ENCODE measurements at places on chromosomes 11 and 22.
A peak's percentile ranks its signal among the peaks of the same experiment; 100 is the strongest.

GRCh38 chr11:128552783-128553661 lies 34.3 kb downstream of the ETS1 start:
- no peak for DNase-seq

DNA sequence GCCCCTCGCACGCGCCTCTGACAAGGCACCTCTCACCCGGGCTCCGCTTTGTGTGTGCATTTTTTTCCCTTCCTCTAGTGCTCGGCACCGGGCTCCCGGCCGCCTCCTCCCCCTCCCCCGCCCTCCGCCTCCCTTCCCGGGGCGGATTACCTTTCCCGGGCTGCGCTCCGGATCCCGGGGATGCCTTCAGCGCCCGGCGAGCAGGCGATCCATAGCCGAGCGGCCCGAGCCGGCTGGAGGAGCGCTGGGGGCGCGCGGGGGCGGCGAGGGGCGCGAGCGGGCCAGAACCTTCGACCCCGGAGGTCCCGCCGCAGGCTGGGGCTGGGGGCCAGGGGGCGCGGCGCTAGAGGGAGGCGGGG lies 282 bp downstream of the MPPED2 start:
- no peak for DNase-seq

GRCh38 chr11:15711311-15711710 lies 596.6 kb downstream of the INSC start:
- no peak for DNase-seq

DNA sequence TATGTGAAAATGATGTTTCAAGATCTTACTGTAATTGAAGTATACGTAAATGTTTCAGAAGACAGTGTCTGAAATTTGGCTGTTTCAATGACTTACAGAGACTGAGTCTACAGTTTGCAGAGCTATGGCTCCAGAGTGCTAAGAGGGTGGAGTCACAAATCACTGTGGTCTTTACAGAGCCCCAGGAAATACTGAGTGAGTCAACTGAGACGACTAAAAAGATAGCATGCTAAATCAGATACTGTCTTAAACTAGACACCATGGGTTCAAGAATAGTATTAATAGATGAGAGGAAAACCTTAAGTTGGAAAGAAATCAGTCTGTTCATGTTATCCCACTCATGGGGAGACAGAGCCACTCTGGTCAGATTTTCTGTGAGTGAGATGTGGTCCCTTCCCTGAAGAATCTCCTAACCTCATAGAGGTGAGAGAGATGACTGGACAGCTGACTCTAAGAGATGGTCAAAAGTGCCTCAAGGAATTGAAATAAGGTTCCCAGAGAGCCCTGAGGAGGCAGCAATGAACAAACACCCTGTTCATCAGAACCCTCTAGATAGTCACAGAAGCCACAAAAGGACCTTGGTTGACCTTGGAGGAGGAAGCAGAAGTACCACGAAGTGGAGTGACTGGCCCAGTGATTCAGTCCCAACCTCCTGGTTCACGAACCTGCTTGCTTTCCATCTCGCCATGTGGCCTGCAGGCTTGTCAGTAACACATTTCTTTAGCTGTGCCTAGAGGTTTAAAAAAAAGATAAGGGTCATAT lies 30.2 kb downstream of the C11orf91 start:
- no peak for DNase-seq

DNA sequence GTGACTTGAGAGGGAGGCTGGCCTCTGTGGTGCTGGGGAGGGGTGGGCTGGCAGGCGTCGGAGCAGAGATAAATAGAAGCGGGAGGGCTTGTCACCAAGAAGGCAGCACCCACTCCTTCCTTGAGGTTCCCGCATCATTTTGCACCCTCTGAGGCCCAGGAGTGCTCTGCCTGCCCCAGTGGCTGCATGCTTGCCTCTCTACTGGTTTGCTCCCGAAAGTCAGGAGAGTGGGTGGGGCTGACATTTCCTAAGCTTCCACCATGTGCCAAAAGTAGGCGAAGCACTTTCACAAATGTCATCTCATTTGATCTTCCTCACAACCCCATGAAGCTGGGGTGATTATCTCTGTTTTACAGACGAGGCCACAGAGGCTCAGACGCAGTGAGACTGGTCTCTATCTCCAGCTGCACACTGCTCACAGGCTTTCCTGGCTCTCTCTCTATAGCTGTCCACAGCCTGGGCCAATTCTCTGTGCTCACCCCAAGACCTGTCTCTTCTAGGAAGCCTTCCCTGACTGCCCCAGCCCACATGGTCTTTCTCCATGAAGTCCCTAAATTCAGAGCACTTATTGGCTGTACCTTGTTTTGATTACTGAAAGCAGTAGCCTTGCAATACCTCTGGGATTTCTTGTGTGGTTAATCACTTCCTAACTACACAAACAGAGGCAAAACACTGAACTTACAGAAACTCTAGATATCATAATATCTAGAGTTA lies 2.6 kb upstream of the UCP3 start:
- no peak for DNase-seq

DNA sequence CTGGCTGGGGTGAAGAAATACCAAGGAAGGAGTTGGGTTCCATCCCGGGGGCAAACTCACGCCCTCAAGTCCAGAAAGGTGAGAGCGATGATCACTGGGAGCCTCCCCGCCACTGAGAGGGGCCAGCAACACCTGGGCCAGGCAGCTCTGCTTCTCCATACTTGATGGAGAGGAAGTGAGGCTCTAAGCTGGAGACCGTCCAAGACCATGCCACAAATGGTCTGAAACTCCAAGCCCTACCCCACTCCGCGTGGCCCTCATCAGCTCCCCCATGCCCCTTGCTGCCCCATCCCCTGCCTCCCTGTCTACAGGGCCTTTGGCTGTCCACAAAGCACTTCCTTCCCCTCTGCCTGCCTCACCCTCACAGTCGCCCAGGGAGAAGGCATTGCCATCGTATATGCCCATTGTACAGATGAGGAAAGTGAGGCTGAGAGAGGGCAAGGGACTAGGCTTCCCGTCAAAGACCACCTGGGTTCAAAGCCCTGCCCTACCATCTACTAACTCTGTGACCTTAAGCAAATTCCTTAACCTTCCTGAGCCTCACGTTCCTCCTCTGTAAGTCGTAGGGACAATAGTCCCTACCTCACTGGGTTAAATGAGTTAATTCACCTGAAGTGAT lies 4.4 kb upstream of the PDGFB start:
- DNase-seq = no peak

- no peak for DNase-seq
Measured at GRCh38 chr11:126655807-126656128, 300.3 kb downstream of the ST3GAL4 start.

- no peak for DNase-seq
Measured at GRCh38 chr11:102545701-102546100, 15.2 kb upstream of the MMP7 start.

DNA sequence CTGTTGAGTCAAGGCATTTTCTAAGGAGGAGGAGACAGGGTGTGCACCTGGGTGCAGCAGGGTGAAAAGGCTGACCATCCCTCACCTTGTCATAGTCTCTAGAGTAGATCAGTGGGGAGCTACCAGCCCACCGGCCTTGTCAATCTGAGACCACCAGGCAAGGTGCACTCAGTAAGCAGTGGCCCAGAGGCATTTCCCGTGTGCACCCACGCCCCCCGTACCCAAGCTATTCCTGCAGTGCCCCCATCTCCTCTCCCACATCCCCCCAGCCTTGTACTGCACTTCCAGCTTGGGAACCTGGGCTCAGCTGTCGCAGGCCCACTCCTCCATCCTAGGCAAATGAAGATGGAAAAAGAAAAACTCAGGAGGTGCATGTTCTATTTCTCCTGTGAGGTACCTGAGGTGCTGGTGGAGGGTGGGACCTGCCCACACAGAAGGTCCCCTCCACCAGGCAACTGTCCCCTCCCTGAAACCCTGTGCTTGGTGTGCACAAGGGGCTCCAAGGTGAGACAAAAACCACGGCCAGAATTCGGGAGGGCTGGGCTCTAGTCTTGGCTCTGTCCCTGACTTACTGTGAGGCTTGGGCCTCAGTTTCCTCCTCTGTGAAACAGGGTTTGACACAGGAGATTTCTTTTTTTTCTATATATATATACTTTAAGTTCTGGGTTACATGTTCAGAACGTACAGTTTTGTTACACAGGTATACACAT lies 8.4 kb downstream of the P2RY2 start:
- DNase-seq = no peak

DNA sequence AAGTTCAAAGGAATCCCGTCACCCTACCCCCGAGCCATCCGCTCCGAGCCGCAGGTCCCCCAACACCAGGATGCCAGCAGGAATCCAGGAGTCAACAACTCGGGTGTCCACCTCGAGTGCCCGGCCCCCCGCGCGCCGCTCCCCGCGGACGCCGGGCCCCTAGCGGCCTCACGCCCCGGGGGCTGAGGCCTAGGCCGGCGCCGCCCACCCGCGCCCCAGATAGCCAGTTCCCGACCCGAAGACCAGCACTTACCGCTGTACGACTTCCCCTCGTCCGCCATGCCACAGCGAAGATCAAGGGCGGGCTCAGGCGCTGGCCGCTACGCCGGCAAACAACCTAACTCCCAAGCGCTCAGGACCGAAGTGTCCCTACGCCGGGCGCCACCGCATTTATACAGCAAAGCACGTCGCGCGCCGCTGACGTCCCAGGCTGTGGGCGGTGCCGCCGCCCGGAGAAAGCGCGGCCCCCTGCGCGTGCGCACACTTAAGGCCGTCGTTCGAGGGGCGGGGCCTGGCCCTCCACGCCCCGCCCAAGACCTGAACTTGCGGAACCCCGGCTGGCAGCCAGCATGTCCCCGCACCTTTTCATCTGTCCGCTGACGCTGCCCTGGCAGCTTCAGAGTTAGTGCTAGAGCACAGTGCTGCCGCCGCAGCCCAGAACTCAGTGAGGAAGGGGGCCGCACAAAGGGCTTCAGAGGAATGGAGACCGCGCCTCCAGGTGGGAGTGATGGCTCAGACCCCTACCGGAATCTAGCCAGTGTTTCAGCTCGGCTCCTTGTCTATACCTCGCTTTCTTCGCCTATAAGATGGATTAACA lies at the start of gene NXF1:
Gene NXF1 (minus strand): TSS at position 365 of the 817 bp plus-strand sequence. CDS start 84 bp downstream, at position 281.
- peak; percentile 90 for DNase-seq

DNA sequence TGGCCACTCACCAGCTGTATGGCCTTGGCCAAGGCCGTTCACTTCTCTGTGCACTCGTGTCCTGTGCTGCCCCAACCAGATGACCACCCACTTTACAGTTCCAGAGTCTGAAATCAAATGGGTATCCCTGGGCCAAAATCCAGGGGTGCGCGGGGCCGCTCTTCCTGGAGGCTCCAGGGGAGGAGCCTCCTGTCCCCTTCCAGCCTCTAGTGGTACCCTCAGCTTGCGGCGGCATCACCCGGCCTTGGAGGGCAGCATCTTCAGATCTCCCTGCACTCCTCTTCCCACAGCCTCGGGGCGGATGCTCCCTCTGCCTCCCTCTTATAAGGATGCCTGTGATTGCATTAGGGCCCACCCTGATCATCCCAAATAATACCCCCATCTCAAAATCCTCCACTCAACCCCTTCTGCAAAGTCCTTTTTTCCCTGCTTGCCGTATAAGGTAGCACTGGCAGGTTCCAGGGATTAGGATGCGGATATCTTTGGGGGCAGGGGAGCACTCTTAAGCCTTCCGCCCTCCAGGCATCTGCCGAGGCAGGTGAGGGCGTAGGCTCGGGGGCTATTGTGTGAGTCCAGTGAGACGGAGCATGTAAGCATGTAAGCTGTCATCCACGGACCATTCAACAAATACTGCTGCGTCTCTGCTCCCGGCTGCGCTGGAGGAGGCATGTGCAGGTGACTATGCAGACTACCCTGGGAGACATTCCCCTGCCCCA lies 24.4 kb upstream of the SHISAL1 start:
- no peak for DNase-seq

- DNase-seq = no peak
Measured at GRCh38 chr11:19646921-19647320, 65.7 kb upstream of the NAV2 start.

- no peak for DNase-seq
Measured at GRCh38 chr11:39932966-39933365, 1526.5 kb downstream of the LRRC4C start.

GRCh38 chr22:48670731-48671130 lies 1156.9 kb downstream of the BRD1 start:
- DNase-seq = no peak

- no peak for DNase-seq
Measured at GRCh38 chr11:109326781-109327180, 95.2 kb upstream of the C11orf87 start.

GRCh38 chr11:95104121-95104830 lies 14.6 kb downstream of the ENDOD1 start:
- no peak for DNase-seq

GRCh38 chr11:60848714-60849151 lies 6.8 kb downstream of the CCDC86 start:
- no peak for DNase-seq

DNA sequence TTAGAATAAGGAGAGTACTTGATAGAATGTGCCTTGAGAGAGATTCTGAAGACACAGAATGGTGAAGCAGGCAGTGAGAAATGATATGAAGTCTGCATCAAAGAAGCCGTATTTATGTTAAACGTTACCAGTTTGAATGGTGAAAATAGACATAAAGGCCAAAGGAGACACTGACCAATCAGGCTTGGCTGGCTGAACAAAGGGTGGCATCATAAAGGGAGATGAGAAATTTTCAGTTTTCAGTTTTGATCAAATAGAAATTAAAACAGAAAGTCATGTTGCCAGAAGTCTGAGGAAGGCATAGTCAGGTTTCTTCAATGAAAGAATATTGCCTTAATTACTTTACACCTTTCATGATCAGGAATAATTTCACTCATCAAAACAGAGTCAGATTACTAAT lies 6.6 kb downstream of the OR51F1 start:
- no peak for DNase-seq

DNA sequence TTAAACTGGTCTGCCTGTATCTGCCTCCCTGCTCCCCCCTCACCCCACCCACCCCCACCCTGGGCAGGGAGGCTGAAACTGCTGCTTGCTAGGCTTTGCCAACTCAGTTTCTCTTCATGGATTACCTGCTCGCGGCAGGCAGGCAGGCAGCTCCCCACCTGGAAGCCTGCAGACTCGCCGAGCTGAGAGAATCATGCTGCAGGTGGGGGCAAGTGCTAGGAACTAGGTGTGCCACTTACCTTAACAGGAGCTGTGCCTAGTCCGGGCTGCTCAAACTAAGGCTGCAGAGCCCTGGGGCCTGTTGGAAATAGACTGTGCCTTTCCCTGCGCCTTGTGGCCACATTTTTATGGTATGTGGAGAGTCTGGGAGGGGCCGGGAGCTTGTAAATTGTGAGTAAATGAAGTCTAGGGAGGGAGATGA lies 30.3 kb downstream of the MARK2 start:
- no peak for DNase-seq

DNA sequence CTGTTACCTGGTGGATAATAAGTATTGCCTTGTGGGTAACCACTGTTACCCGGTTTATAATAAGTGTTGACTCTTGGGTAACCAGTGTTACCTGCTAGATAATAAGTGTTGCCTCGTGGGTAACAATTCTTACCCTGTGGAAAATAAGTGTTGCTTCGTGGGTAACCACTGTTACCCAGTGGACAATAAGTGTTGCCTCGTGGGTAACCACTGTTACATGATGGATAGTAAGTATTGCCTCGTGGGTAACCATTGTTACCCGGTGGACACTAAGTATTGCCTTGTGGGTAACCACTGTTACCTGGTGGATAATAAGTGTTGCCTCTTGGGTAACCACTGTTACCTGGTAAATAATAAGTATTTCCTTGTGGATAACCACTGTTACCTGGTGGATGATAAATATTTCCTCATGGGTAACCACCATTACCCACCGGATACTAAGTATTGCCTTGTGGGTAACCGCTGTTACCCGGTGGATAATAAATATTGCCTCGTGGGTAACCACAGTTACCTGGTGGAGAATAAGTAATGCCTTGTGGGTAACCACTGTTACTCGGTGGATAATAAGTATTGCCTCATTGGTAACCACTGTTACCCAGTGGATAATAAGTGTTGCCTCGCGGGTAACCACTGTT lies 8.7 kb upstream of the NXPE4 start:
- no peak for DNase-seq

- DNase-seq = peak; percentile 68
Measured at GRCh38 chr11:65274735-65275682, 13.2 kb downstream of the POLA2 start.
